RCC 7860 (cell line): ENCODE measurements at places on chromosomes 3 and 15.
A peak's percentile ranks its signal among the peaks of the same experiment; 100 is the strongest.

DNA sequence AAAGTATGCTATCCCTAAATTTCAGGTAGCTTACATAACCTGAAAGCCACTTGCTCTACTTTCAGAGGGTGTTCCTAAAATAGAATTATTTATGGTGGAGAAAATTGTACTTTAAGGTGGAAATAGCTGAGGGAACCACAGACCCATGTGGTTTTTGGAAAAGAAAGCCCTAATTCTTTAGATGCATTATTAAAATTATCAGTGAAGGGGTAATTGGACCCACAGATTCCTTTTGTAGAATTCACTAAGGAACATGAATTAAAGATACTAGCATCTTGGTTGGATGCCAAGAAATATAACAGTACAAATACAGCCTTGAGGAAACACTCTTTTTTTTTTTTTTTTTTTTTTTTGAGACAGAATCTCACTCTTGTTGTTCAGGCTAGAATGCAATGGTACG is 37.8 kb downstream of the DPPA2 start:
- DNase-seq, result no peak

- DNase-seq, result no peak
Measured at GRCh38 chr3:27914199-27914598, 192.1 kb upstream of the EOMES start.

- no peak for DNase-seq
Measured at GRCh38 chr3:13818919-13819318, 61.0 kb downstream of the WNT7A start.

DNA sequence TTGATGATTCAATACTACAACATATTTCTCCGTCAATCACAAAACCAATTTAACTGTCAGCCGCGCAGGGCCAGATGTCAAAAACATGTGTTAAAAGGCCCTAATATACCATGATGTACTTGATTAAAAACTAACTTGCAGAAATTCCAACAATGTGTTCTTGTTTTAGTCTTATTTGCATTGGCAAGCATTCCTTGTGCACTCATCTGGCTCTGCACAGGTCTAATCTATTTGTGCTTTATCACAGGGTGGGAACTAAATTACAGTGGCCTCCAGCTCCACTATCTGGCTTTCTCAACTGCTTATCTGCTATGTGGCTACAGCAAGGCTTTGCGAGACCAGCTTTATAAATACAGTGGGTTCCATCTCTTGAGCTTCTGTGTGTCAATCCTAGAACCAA is 455.5 kb downstream of the ERC2 start:
- no peak for DNase-seq

GRCh38 chr15:42138968-42139386 is 17.5 kb downstream of the PLA2G4F start:
- DNase-seq, result no peak

- DNase-seq, result no peak
Measured at GRCh38 chr3:177804646-177805045, 607.4 kb upstream of the TBL1XR1 start.

GRCh38 chr3:108287146-108287545 is 9.2 kb upstream of the HHLA2 start:
- DNase-seq, result no peak

- peak; percentile 93 for DNase-seq
Measured at GRCh38 chr15:90869601-90870353, 1.4 kb downstream of the FURIN start.

DNA sequence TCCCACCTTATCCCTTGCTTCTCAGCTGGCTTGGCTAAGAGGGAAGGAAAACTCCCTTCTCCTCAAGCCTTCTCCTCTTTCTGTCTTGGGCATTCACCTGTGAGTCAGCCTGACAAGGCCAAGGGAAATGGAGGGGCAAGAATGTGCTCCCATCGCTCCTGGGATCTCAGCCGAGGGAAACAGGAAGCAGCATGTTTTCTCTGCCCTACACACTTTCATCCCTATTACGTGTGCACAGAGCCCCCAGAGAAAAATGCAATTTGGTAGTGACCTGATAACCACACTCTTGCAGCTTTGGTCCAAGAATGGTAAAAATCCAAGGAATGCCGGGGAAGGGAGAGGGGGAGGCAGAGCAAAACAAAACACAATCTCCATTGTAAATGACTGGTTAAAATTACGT is 32.9 kb upstream of the MTMR10 start:
- DNase-seq, result peak; percentile 88

DNA sequence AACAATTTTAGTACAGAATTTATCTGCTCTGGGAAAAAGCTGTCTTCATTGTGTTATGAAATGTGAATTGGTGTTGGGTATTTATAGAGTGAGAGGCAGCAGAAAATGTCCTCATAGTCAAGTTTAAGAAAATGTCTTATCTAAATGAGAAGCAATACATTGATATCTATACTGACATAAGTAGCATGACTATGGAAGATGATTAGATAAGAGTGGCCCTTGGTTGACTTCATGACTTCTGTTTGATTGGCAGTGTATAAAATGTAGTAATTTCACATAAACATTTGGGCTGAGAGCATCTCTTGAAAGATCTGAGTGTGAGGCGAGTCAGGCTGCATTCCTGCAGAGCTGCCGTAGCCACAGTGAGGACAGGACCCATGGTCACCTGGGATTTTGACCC is 19.4 kb downstream of the MCTP2 start:
- no peak for DNase-seq

DNA sequence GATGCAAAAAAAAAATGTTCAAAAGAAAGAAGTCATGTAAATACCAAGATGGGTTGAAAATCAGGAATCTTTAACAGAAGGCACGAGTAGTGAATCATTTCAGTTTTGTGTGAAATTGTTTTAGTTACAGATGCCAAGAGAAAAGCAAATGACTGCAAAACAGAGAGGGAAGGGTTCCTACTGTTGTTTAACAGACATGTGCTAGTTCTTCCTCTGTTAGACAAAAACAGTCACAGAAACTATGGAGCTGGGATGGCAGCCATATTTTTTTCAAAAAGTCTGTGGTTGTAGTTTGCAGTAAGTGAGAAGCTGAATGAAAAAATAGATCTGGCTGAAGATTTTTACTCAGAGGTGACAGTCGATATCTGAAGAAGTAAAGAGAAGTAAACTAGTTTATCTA is 511.9 kb downstream of the ZIC1 start:
- no peak for DNase-seq

- no peak for DNase-seq
Measured at GRCh38 chr3:65742914-65743313, 295.8 kb downstream of the MAGI1 start.

DNA sequence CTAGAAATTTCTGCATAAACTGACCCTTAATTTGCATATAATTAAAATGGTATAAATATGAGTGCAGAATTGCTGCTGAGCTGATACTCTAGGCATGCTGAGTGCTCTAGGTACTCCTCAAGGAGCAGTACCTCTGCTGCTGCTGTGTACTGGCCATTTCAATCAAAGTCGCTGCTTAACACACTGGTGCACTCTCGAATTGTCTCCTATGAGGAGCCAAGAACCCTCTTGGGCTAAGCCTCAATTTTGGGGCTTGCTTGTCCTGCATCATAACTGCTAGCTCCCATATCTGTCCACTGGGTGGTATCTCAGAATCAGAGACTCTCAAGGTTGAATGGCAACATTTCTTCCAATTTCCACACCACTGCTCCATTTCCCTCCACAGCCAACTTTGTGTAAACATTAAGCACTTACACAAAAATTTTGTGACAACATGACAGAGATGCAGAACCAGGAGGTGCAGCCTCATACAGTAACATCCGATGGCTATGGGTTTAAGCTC is 82.5 kb downstream of the XXYLT1 start:
- DNase-seq, result no peak

- no peak for DNase-seq
Measured at GRCh38 chr3:102593812-102594602, 159.2 kb downstream of the ZPLD1 start.

- peak; percentile 6 for DNase-seq
Measured at GRCh38 chr15:74315626-74316025, 51.8 kb downstream of the CYP11A1 start.

- no peak for DNase-seq
Measured at GRCh38 chr3:133487920-133488540, 85.5 kb upstream of the CDV3 start.

DNA sequence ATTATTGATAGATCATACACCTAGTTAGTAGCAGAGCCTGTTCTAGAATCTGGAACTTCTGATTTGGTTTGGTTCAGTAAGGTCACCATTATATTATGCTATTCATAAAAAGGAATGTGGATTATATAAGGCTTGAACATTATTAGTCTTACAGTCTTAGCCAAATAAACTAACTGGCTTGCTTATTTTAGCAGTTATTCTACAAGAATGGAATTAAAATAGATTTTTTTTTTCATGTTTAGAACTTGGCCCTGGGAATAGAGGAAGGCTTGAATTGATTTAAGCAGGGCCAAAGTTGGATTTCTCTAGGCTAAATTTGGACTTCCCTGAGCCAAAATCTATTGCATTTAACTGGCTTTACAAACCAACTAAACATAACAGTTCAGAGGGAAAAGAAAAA is 24.4 kb downstream of the DTWD1 start:
- no peak for DNase-seq

DNA sequence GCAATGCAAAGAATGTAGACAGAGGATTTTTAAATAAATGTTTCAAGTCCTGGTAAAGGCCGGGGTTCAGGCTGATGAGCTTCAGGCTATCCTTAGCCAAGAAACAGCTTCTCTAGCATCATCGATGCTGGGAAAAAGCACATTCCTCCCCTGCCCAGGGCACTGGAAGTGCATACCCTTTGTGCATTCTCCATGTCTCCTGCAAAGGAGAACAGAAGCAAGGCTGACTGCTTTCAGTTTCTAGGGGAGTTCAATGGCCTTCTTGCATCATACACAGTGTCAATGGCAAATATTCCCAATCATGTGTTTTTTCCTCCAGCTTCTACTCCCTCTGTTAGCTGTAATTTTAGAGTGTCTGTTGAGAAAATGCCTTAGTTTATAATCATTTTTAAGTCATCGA is 59.9 kb downstream of the GPR176 start:
- no peak for DNase-seq

DNA sequence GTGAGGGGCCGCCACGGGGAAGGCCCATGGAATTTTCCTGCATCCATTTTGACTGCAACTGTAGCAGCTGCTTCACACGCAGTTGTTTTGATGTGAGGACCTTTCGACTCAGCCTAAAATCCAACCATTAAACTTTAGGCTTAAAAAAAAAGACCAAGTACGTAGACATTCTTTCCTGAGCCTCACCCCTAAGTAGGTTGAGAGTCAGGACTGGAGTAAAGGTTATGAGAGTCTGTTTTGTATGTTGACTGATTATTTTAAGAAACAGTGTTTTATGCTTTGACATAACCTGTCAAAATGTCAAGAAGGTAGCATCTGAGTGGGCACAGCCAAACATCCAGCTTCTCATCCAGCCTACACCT is 45.7 kb upstream of the AMOTL2 start:
- DNase-seq, result no peak

DNA sequence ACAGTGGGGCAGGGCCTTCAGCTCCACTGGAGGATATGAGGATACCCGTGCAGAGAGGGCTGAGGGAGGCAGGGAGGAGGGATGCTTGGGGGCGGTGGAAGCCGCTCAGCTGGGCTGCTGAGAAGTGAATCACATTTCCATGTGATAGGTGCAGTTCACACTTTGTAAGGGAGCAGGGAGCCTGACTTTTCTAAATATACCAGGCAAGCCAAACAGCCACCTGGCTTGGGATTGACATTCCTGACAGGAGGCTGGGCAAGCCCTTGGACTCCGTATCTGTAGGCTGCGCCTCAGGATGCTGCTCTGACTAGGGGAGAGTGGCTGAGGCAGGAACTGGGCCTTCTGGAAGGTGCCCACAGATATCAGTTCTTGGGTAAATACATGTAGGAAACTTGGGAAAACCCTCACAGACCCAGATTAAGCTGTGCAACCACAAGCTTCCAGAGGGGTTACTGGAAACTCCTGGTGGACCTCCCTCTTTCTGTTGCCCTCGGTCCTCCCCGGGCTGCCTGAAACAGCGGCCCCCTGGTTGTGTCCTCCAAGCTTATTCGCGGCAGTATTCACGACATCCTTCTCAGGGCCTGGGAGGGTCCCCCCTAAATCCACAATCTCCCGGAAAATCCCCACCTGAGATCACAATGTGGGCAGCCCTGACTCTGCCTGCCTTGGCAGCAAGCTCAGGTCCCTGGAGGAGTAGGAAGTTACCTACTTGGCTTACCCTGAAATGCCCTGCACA is 33.0 kb upstream of the ADCY5 start:
- no peak for DNase-seq
